Stromal cell of bone marrow (primary cell): ENCODE measurements at places on chromosomes 3 and 15.

- no peak for DNase-seq
These were observed 608.1 kb downstream of the SQOR start for GRCh38 chr15:46242935-46243334.

- no peak for DNase-seq
These were observed 591.1 kb downstream of the GBE1 start for GRCh38 chr3:81170298-81170697.

DNA sequence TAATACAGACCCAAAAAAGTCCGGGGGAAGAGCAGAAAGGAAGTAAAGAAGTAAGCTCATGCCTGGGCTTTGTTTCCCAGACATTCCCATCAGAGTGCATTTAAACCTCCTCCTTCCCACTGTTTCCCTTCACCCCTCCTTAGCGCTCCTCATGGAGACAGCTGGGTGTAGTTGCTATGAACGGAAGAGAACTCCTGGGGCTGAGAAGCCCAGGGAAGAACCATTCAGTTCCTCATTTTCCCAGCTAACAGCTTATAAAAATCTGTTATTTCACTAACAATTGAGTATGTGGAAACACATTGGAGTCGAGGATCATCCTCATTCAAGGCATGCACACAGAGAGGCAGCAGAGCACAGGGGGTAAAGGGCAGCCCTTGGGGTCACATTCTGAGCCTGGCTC is 299.3 kb downstream of the SHQ1 start:
- DNase-seq: no peak

DNA sequence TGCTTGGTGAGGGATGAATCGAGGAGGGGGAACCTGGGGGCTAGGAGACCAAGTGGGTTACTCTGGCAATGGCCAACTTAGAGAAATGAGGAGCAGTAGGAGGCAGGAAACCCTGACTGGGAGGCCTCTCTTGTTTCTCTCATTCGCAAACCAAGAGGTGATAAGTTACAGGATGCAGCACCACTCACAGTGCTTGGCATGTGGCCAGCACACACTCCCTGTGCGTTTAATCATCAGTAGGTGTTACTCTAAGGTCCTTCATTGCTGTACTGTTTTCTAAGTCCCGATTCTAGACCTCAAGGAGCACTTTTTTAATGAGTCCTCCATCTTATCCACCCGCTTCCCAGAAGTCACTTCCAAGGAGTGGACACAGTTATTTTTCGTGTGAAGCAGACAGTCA is 314.1 kb upstream of the TRIM42 start:
- DNase-seq: no peak

GRCh38 chr15:44308415-44308814 is 19.9 kb downstream of the GOLM2 start:
- DNase-seq: no peak

DNA sequence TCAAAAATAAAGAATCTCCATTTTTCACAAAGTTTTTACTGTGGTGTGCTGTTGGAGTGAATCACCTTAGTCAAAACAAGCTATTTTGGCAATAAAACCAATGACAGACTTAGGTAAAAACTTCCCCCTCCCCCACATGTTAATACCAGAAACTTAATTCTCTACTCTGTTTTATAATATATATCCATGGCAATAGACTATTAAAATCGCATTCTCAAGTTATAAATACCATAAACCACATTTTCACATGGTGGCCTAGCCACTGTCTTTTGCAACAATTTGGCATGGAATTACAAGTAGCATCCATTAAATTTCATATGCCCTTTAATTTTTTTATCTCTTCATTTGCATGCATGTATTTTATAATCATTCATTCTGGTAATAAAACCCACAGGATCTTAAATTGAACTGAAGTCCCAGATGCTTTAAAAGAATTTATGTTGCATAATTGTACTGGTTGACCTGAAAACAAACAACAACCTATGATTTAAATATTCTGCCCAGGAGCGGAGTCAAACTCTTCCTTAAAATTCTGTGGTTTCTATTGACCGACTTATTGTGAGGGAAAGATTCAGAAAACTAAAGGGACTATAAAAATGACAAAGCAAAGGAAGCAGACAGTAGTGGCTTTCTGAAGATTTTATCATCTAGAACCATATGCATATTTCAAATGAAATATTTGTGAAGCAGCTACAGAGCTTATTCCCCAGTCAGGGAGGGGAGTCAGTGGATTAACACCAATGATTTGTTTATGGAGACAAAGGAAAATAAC is 229.0 kb upstream of the TBL1XR1 start:
- no peak for DNase-seq

GRCh38 chr3:12073106-12073505 is 68.9 kb downstream of the SYN2 start:
- DNase-seq: no peak

DNA sequence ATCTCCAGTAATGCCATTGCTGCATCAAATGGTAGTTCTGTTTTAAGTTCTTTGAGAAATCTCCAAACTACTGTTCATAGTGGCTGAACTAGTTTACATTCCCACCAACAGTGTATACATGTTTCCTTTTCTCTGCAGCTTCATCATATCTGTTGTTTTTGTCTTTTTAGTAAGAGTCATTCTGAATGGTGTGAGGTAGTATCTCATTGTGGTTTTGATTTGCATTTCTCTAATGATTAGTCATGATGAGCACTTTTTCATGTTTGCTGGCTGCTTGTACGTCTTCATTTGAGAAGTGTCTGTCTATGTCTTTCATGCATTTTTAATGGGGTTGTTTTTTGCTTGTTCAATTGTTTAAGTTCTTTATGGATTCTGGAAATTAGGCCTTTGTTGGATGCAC is 10.2 kb upstream of the GCSAM start:
- no peak for DNase-seq

DNA sequence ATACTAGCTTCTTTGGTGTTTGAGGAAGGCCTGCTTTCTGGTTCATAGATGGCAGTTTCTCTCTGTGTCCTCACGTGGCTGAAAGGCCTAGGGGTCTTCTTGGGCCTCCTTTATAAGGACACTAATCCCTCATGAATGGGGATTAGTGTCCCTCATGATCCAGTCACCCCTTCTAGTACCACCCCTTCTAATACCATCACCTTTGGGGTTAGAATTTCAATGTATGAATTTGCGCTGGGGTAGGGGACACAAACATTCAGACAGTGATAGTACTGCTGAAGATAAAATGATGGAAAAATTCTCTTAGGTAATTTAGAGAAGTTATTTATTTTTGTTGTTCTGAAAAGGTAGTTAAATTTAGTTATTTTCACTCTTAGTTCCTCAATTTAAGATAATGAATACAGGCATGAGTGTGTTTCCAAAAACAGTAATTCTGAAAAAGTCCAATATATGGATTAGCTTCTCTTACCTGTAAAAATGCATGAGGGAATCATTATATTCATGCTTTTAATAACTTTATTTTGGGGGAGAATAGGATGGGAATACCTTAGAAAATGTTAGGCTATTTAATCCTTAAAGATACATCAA is 103.6 kb downstream of the FNDC3B start:
- DNase-seq: no peak

DNA sequence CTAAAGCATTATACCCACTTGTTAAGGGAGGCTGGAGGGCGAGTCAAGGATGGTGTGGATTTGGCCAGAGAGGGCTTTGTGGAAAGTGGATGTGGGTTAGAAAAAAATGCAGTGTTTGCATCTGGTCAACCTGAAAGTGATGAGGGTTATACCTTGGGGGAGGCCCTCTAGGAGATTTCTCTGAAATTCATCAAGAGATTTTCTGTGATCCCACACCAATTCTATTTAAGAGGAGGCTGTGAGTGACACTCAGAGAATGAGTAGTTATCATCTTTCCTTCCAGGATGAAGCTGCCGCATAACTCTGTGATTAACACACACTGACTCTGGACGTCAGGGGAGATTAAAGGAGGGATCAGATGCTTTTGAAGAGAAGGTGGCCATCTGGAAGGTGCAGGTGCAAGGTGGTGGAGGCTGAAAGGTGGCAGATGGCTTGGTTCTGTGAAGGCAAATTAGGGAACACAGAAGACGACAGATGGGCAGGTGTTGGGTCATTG is 54.8 kb downstream of the ANAPC13 start:
- no peak for DNase-seq
